Activated naive CD4-positive, alpha-beta T cell treated with anti-CD3 and anti-CD28 coated beads, Interleukin-2, amount 10 ng/mL, durations not matched to agents 7 days and 5 days (primary cell): ENCODE measurements at places on chromosomes 12 and 14.

- no peak for DNase-seq
These were observed 176.7 kb downstream of the PAH start for GRCh38 chr12:102740141-102740955.

- no peak for DNase-seq
These were observed 150.2 kb downstream of the ADGRD1 start for GRCh38 chr12:131103669-131104462.

DNA sequence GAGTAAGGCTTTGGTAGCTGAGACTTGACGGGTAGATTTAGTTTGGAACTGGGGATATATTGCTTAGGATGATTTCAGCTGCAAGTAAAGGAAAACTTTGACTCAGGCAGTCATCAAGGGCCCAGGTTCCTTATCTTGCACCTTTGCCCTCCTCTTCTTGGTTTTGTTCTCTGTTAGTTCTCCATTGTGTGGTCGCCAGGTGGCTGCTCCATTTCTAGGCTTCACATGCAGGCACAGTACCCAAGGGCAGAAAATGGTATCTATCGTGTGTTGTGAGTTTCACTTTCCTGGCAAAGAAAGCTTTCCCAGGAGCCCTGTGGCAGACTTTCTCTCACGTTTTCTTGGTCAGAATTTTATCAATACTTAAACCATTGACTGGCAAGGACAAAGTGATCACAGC, 50.8 kb downstream of the VRK1 start:
- no peak for DNase-seq

- DNase-seq = no peak
These were observed 157.7 kb downstream of the TTC7B start for GRCh38 chr14:90658541-90658967.

DNA sequence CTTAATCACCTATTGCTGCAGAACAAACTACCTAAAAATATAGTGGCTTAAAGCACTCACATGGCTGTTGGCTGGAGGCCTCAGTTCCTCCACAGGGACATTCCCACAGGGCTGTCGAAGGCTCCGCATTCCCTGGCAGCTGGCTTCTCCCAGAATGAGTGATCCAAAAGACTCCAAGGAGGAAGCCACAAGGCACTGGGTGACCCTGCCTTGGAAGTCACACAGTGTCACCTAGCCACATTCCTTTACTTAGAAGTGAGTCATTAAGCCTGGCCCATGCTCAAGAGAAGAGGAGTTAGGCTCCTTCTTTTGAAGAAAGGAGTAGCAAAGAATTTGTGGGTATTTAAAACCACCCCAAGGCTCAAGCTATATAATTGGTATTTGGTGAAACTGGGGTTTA, 63.9 kb upstream of the MAP1LC3B2 start:
- no peak for DNase-seq

DNA sequence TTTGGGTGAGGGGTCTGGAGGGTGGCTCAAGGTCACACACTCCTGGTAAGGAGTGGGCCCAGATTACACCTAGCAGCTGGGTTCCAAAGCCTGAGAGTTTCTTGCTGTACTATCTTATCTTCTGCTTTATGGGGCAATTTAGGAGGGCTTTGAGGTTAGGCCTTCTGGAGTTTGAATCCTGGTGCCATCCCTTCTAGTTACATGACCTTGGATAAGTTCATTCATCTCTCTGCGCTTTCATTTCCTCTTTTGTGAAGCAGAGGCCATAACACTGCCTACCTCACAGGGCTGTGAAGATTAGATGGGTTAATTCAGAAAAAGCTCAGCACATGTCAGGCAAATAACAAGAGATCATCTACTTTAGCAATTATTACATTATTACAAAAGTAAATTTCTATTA, 7.4 kb upstream of the KRT77 start:
- no peak for DNase-seq

DNA sequence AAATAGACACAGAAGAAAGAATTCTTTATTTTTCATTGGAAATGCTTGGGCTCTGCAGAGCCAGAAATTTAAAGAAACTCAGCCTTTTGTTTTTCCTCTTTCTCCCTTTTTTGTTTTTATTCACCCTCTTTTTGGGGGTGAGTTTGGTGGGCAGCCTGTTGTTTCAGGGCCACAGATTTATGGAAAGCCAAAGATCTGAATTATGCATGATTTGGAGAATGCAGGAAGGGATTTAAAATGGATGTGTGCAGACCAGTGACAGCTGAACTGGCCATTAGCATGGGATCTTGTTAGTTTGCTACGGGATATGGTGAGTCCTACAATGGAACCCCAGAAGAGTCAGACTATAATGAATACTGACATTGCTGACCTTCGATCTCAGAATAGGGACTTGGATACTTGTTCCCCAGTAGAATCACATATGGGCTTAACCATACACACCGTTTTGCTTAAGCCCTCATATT, 7.7 kb upstream of the ATXN2 start:
- DNase-seq = no peak

DNA sequence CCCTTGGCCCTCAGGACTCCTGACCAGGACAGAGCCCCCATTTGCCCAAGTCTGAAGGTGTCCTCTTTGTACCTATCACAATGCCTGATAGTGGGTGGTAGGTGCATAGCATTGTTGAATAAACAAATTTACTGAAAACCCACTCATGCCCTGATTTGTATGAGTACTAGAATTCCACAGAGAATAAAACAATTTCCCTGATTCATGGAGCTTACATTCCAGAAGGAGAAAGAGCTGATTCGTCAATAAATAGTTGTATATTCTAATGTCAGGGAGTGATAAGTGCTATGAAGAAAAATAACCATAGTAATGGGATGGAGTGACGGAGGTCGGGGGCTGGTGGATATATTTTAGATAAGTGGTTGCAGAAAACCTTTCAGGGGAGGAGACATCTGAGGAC, 117.0 kb downstream of the SRGAP1 start:
- DNase-seq = no peak

DNA sequence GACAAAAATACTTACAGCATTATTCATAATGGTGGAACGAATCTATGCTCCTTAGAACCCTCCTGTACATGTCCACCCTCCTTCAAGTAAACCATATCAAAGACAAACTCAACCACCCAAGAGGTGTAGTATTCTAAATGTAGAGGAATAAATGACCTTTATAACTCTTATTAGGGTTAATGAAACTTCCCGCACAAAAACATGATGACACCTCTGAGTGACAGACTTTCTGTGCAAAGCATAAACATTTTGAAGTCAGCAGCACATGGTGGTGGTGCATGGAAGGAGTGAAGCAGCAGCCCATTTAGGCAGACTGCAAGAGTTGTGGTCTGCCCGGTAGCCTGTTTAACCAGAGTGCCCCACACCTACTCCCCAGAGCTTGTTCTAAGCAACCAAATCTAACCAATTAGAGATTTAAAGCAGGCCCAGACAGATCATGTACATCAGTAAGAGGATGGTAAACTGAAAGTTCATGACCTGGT, 615 bp upstream of the ASB8 start:
- DNase-seq = peak; percentile 33

- no peak for DNase-seq
These were observed 31.6 kb downstream of the CHST11 start for GRCh38 chr12:104488374-104488773.

GRCh38 chr14:68468437-68469207, 324.2 kb downstream of the ZFP36L1 start:
- DNase-seq = peak; percentile 23

GRCh38 chr14:51484485-51484884, 167.2 kb upstream of the FRMD6 start:
- DNase-seq = no peak

- DNase-seq = no peak
These were observed 5.9 kb downstream of the NEMP1 start for GRCh38 chr12:57072661-57073060.

- DNase-seq = no peak
These were observed 169.9 kb downstream of the CRADD start for GRCh38 chr12:93846936-93847516.

- DNase-seq = peak; percentile 72
These were observed 95.5 kb upstream of the ETV6 start for GRCh38 chr12:11553871-11554533.

DNA sequence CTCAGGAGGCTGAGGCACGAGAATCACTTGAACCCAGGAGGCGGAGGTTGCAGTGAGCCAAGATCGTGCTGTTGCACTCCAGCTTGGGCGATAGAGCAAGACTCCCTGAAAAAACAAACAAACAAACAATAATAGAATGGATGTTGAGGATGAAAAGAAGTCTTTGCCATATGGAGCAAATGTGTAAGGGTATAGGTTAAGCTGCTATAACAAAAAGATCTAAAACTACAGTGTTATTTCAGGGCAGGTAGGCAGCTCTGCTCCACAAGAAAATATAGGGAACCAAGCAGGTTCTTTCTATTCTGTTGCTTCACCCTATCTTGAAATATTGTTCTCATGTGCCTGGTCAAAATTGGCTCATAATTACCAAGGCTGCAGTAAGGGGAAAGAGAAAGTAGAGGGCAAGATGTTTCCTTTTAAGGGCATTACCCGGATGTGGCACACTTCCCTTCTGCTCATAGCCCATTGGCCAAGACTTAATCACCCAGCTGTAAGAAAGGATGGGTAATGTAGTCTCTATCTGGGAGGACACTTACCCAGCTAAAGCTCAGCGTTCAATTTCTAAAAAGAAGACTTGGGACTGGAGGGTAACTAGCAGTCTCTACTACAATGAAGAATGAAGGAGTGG, 23.5 kb downstream of the SDSL start:
- DNase-seq = no peak

DNA sequence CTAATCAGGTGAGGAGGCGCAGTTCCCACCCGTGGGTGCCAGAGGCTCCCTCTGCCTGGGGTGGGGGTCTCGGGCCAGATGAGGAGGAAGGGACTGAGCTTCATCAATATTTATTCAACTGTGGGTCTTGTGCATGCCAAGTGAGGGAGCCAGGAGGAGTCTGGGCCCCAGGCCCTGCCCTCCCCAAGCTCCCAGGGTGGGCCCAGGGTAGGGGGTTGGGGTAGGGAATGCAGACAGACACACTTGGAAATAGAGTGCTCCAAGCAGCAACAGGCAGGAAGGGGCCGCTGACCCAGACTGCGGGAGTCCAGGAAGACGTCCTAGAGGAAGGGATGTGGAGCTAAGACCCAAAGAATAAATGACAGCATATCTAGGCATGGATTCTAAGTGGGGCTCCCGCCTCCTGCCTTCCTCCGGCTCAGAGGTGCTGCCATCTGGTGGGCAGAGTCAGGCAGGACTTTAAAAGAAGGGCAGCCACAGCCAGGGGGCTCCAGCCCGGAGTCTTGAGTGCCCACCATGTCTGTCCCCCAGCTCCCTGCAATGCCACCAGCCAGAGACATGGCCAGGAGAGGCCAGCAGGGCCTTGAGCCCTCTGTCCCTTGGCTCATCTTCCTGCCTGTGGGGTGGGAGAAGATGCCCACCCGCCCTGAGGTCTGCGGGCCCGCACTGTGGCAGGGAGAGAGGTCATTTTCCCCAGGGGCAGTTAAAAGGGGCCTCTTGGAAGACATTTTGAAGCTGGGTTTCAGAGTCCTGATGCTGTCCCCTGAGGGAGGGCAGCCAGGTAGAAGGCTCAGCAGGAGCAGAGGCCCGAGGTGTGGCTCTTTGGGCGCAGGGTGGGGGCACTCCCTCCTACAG, 70.1 kb downstream of the PHETA1 start:
- peak; percentile 58 for DNase-seq

DNA sequence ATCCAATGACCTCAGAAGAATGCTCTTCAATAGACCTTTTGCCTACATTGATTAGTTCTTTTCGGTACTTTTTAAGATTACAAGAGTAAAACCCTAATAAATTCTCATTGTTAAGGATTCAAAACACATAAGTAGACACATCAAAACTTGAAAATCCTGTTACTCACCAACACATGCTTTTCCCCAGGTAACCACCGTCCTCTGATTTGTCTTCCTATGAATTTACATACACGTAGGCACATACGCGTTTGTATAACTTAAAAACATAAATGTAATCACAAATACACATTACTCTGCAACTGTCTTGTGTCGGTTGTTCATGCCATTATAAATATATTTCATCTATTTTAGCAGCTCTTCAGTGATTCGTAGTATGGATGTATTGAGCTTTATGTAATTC, 910 bp upstream of the WASHC4 start:
- DNase-seq = no peak

- DNase-seq = no peak
These were observed 10.2 kb downstream of the FCF1 start for GRCh38 chr14:74723134-74723533.

DNA sequence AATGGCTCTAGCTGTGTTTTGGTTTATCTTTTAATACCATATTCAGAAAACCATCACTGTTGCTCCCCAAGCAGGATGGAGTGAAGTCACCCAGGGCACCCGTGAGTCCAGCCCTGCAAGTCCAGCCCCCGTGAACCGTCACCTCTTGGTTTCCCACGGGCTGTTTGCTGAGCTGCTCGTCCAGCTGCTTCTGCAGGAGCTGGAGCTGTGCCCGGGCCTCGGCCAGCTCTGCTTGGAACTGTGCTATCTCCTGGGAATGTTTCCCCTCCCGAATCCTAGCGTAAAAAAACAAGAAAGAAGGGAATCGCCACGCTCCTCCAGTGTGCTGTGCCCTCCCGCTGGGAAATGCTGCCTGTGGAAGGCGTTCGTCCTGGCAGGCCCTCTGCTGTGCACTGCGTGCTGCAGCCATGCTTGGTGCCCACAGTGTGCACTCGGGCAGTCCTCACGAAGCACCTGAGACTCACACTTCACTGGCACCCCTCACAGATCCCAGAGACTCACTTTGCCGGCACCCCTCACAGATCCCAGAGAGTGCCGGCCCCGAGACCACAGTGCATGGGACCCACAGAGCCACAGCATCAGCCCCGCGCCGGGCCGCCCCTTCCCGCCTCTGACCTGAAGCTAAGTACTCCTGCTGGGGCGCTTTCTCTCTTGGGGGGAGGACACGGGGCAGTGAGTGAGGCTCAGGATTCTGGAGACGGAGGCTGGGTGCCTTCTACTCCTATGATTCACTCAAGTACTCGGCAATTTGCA, 15.4 kb upstream of the ANKLE2 start:
- no peak for DNase-seq

- DNase-seq = no peak
These were observed 37.8 kb downstream of the LLPH start for GRCh38 chr12:66092559-66093269.

DNA sequence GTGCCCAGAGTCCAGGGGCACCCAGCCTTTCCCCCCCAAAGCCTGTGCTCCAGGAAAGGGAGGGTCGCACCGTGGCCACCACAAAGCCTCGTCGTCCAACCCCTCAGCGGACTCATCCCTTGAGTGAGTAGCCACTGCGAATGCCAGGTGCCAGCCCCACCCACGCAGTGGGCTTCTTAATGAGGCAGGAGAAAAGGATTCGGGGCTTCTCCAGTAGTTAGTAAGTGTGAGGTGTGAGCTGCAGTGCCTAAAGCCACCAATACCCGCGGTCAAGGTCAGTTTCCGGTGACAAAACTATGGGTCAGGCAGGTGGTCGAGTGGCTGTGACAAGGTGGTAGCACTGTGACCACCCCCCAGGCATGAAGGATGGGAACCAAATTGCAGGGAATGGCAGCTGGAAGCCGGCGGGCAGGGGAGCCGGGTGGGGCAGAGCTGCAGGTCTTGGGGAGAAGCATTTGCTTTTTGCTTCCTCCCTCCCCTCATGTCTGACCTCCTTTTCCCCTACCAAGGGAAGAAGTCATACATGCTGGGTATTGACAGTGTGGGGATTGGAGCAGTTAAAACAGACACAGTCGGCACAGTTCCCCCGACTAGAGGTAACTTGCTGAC, 8.0 kb downstream of the RAN start:
- no peak for DNase-seq
